ENCODE measurements at places on chromosomes 1 and 21.
A peak's percentile ranks its signal among the peaks of the same experiment; 100 is the strongest.

DNA sequence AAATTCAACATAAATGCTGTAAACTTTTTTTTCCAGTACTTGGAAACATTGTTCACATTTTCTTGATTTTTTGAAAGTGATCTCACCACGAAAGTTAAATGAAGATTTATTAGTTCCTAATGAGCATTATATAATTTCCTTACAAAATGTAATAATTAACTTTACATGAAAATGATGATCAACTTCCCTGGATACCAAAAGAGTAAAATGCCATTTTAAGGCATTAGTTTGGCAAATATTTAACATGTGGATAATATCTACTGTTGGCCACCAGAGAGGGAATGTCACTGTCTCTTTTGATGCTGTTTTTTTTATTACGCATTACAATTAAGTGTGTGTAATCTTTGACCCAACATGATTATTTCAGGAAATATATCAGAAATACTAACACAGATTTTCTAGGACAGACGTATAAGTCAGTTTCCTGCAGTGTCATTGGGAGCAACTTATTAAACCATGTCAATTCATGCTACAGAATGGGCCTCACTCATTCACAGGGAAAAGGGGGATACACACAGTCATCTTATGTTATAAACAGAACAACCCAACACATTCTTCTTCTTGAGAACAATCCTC lies 903.9 kb upstream of the ADGRL2 start:
- no peak for DNase-seq

- DNase-seq = no peak
These were observed 569 bp downstream of the KHDC4 start for GRCh38 chr1:155933591-155934096.

DNA sequence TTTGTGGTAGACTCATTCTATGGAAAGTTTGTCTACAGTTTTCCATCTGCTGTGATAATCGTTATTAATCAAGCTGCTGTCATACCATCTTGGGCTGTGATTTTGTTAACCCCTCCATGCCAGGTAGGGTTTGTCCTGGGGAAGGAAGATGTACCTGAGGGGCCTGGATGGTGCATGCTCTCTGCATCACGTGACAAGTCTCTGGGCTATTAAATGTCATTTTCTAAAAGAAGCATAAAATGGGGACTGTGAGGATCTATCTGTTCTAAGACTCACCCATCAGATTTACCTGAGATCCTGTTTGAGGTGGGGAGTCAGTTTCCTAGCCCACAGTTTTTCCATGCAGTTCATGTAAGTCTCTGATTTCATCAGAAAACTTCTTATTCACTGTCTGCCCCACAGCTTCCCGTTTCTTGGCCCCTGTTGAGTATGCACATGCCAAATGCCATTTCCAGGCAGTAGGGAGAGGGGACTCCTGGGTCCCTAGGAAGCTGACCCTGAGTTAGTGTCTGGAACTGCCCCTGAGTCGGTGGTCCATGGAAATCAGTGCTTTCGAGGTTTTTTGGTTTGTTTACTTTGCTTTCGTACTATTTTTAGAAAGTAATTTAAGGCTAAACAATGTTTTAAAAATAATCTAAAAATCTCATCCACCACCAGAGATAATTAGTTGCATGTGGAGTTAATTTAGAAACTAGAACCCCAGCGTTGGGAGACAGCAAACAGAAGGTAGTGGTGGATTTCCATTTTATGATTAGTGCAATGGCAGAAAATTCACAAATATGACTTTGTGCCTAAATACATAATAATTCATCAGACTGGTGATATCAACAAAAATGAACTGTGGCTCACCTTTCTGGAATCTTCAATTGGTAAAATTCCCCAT lies 46.7 kb downstream of the ZBTB18 start:
- no peak for DNase-seq

DNA sequence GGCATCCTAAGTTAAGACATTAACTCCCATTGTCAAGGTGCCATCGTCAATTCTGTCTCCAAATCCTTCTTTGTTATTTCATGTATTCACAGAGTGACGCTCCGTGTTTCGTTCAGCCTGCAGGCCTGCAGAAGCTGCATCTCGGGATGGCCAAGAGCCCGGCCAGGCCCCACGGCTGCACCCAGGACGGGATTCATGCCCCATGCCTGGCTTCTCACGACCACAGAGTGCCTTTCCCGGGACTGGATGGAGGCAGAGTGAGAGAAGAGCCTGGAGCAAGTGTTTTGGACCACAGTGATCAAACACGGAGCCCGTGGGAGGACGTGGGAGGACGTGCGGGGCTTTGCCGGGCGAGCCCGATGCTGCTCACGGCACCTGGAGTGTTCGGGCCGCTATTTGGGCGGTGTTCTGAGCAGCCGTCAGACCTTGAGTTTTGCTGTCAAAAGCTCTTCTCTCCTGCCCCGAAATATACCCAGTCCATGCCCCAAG lies 56.8 kb downstream of the COL6A1 start:
- no peak for DNase-seq

- no peak for DNase-seq
These were observed 1.8 kb downstream of the ELAPOR1 start for GRCh38 chr1:109115685-109116084.

DNA sequence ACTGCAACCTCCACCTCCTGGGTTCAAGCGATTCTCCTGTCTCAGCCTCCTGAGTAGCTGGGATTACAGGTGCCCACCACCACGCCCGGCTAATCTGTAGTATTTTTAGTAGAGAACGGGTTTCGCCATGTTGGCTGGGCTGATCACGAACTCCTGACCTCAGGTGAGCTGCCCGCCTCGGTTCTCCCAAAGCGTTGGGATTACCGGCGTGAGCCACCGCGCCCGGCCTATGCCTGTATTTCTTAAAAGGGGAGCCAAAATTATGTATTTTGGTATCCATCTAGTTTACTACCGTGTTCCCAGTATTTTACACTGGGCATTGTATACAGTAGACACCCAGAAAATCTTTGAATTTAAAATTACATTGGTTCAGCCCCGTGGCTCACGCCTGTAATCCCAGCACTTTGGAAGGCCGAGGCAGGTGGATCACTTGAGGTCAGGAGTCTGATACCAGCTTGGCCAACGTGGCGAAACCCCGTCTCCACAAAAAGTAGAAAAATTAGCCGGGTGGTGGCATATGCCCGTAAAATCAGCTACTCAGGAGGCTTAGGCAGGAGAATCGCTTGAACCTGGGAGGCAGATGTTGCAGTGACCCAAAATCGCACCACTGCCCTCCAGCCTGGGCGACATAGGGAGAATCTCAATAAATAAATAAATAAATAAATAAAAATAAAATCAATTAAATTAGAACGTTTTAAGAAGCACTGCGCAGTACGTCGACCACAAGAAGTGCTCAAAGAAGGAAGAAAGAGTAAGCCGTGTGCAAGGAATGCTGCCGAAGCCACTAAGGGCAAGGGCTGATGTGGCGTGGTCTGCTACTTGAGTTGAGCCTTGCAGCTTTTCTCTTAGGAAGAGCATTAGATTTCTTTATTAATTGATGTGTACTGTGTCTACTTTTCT lies 1.5 kb upstream of the THRAP3 start:
- DNase-seq = no peak

GRCh38 chr1:70542856-70543255 lies 131.8 kb downstream of the CTH start:
- DNase-seq = no peak

GRCh38 chr1:183776731-183777130 lies 28.2 kb upstream of the RGL1 start:
- DNase-seq = no peak

GRCh38 chr1:16441282-16441665 lies 750 bp downstream of the NECAP2 start:
- DNase-seq = peak; percentile 10

DNA sequence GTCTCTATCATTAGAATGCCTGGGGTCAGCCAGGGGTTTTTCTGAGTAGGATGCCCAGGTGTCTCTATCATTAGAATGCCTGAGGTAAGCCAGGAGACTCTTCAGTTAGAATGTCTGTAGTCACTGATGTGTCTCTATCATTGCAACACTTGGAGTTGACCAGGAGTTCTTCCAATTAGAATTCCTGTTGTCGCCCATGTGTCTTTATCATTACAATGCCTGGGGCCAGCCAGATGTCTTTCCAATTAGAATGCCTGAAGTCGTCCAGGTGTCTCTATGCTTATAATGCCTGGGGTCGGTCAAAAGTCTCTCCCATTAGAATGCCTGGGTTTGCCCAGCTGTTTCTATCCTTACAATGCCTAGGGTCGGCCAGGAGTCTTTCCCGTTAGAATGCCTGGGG lies 55.8 kb downstream of the RNF187 start:
- no peak for DNase-seq

DNA sequence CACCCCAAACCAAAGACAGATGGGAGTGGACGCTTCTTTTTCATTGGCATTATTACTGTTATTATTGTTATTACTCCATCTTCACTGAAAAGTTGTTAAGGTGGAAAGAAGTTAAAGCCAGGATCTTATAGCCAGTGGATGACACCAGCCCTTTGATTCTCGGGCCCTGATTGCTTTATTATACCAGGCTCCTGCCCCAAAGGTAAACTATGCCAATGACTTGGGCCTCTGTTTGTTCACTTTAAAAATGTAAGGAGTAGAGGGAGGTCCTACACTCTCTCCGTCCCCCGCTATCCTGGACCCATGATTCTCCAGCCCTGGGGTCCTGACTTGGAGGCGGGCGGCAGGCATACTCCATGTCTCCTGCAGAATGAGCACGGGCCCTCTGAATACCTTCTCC lies 106.8 kb downstream of the TOMM20 start:
- no peak for DNase-seq

- no peak for DNase-seq
These were observed 29.2 kb upstream of the PDE9A start for GRCh38 chr21:42624095-42624790.
